ENCODE measurements at places on chromosomes 1 and 21.

DNA sequence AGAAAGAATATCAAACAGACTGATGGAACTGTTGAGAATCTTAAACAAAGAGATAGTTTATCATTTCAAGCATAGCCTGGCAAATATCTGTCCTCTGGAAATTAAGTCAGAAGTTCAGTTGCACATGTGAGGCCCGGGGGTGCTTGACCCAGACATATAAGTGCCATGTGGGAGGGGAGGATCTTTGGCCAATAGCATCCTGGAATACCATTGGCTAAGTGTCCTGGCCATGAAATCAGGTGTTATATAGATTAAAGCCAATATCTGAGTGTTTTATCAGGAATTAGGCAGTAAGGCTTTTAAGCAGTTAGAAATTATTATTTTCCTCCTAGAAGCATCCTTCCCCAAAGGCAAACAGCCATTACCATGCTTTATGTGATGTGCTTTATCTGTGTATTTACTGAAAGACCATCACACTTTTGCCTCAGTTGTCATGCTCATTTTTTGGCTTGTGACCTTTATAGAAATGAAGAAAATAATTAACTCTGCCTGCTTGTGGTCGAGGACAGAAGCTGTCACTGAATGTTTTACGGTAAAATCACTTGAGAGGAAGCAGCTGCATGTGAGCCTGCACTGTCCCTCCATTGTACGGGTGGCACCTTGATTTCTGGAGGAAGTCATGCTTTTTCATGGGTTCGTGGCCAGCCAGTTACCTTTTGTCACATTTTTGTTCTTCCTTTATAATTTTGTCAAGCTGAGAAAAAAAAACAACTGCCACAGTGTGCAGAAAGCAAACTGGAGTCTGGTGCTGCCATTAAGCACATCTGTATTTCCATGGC lies 259.9 kb upstream of the FMN2 start:
- no peak for DNase-seq

- DNase-seq, result no peak
These were observed 15.8 kb upstream of the S100A11 start for GRCh38 chr1:152052606-152053005.

DNA sequence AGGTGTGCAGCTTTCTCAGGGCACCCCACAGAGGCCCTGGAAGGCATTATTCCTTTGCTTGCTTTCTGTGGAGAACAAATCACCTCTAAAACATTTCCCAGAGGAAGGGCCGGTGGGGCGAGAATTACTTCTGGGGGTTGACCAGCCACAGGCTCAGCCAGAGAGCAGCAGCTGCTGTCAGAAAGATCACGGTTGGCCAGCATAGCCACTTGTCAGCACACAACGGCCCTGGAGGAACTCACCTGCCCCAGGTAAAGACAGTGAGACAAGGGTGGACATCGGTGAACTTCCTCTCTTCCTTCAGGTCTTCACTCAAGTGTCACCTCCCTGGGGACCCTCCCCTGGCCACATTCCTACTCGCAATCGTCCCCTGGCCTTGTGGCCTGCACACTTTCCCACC lies 69.5 kb upstream of the CLDN14 start:
- no peak for DNase-seq

DNA sequence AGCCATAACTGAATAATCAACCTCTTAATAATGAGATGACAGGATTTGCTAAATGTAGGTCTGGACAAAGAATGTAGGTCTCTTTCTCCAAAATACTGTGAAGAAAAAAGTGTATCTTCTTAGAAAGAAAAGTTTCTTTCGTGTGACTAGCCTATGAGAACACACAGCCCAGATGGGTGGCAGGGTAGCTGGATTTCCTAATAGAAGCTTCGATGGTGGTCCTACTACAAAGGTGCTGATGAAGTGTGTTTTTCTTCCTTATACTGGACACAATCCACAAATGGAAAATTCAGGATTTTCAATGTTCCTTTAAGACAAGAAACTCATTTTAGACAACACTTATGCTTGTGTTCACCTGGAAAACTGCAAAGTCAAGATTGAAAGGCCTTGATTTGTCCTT lies 90.2 kb upstream of the ZNHIT6 start:
- DNase-seq, result no peak
